ENCODE measurements at places on chromosomes 11 and 22.

- DNase-seq: no peak
These were observed 7.0 kb upstream of the CHADL start for GRCh38 chr22:41247703-41248102.

DNA sequence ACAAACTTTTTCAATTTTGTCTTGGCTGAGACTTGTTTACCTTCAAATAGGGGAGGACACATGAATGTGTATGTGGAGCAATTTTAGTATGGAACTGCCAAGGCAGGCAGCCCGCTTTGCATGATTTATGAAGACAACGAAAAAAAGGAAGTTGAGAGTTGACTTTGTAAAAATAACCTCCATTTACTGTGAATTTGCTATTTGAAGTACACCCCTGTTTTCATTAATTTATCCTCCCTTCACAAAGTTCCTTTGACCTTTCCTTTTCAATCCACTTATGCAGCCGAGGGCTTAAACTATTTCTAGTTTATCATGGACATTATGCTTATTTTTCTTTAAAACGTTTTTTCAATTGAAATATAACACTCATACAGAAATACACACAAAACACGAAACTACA is 369.6 kb upstream of the CADM1 start:
- DNase-seq: no peak

DNA sequence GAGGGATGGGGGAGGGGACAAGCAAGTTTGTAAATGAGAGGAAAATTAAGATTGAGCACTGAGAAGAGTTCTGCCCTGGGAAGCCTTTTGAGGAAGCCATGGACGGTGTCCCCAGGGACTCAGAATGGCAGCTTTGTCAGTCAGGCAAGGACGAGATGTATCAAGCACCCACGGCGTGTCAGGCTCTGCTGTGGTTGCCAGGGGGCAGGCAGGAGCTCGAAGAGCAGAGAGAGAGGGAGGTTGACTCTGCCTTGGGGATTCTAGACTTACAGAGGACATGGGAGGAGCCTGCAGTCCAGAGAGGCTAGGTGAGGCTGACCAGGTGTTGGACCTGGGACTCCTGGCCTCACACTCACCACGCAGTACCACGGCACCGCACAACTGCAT is 29.1 kb upstream of the SYT7 start:
- no peak for DNase-seq

DNA sequence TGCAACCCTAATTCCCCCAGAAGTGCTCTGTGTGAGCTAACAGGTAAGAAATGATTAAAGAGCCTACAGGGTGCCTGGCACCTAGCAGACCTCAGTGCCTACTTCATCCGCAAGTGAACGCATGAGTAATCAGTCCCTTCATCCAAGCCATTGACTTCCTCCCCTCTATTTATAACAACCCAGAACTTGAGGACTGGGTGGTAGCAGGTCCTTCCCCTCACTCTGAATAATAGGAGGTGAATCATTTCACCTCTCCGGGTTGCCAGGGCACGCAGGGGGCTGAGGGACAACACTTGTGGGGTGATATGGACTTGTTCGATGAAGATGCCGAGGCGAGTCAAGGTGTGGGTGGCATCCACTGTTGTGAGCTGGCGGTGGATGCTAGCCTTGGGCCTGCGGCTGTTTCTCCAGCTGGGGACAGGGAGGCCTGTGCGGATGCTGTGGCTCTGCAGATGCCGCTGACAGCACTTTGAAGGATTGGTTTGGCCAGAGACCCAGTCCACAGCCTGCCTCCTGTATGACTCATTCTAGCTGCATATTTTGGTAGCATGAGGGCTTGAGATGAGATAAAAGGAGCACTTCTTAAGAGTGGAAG is 11.7 kb upstream of the SORL1-AS1 start:
- DNase-seq: peak; percentile 92

DNA sequence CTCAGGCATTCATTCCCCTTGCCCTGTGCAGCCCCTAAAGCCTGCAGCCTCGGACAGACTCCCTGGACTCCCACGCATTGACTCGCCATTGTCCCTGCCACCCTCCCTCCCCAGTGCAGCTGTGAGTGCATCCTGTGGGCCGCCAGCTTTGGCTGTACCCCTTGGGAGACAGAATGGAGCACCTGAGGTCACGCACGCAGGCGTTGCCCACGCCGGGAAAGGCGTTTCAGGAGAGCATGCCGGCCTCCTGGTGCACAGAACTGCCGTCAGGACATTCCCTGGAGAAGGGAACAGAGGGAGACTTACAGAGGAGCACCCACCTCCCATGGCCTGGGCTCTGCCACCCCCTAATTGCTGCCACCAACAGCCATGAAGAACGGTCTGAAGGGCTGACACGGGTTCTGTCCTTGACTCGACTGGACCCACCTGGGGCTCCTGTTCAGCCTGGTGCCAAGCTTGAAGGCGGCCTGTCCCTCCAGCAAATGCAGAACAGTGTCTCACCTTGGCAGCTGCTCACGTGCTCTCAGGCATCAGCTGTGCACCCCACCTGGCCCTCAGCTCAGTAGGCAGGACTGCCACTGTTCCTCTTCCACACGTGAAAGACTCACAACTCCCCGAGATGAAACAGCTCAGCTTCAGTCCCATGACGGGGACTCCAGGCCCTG is 503.8 kb downstream of the BRD1 start:
- peak; percentile 41 for DNase-seq

GRCh38 chr11:40867991-40868632 is 591.3 kb downstream of the LRRC4C start:
- no peak for DNase-seq

- DNase-seq: no peak
These were observed 175.2 kb downstream of the NAV2 start for GRCh38 chr11:19887842-19888241.

DNA sequence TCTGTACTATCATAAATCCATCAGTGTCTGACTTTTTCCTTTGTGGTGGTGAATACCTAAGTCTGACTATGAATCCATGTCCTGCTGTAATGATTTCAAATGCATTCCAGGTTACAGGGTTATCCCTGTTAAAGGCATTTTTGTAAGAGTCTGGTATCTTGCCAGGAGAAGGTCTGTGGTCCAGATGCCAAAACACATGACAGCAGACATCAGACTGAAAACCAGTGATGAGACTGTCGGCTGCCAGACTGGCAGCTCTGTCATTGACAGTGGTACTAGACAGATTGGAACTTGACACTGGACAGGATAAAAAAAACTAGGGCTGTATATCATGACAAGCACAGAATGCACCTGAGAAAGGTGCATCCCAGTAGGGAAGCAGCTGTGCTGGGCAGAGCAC is 301.8 kb upstream of the FAT3 start:
- no peak for DNase-seq

DNA sequence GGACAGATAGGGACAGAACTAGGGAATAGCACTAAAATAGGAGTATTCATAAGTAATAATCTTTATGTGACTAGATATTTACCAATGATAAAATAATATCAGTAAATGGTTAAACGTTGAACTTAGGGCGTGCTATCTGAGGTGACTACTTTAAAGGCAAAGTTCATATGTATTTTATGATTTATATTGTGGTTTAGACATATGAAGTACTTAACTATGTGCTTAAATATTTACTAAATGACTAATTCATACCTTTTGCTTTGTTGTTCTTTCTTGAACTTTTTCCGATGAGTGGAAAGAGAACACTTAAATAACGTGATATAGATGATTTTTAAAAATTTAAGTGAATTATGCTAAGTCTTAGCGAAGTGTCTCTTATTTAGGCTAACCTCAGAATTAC is 14.7 kb downstream of the LUZP2 start:
- DNase-seq: no peak

DNA sequence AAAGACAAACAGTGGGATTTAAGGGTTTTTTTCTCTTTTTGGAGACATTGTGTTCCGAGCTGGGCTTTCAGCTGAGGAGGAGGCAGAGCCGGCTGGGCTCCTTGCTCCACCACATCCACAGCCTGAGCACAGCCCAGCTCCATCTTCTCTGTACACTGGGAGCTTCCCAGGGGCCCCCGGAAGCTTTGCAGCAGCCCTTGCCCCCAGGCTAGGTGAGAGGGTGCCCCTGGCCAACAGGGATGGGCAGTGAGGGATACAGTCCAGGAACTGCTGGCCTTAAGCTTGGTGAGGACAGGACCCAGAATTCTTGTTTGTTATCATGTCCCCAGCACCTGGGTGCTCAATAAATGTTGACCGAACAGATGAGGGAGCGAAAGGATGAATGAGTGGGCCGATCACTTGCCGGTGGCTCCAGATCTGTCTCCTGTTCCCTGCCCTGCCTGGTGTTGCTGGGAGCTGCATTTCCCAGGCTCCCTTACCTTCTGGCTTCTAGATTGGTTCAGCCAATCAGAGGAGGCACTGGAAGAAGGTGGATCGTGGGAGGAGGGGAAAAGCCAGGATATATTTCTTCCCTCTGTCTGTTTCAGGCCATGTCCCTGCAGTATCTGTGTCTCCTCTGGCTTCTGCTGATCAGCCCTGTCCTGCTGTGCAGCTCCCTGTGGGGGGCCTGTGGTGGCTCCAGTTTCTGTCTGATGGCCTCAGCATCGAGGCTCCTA is 26.5 kb upstream of the NECTIN1 start:
- no peak for DNase-seq

GRCh38 chr11:66267379-66268243 is 828 bp upstream of the RAB1B start:
- peak; percentile 94 for DNase-seq

GRCh38 chr22:49066619-49067018 is 761.1 kb downstream of the BRD1 start:
- no peak for DNase-seq

- DNase-seq: no peak
These were observed 137.6 kb downstream of the TRPC6 start for GRCh38 chr11:101446238-101446637.

DNA sequence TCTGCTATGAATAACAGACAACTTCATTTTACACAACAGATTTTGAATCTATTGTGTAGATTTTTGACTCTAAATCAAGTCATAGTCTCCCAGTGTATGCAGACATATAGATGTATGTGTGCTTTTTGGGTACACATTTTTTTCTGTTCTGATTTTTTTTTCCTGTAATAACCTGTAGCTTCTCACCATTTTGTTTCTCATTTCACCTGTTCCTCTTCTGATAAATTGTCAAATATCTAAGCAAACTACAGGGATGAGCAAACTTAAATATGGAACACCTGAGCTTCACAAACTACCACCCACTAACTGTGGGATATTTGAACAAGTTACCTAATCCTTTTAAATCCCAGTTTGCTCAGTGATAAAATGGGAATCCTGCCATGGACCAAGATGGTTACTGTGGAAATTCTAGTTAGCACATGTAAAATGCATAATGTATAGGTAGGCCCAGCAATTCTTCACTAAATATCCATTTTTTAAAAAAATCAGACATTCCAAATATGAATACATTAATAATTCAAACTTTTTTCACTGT is 15.7 kb downstream of the LGR4 start:
- DNase-seq: no peak

GRCh38 chr11:113377681-113378412 is 9.7 kb upstream of the ANKK1 start:
- no peak for DNase-seq

- DNase-seq: no peak
These were observed 1132.4 kb downstream of the BRD1 start for GRCh38 chr22:48695251-48695650.

- DNase-seq: no peak
These were observed 38.8 kb downstream of the IRAG1 start for GRCh38 chr11:10654811-10655150.

DNA sequence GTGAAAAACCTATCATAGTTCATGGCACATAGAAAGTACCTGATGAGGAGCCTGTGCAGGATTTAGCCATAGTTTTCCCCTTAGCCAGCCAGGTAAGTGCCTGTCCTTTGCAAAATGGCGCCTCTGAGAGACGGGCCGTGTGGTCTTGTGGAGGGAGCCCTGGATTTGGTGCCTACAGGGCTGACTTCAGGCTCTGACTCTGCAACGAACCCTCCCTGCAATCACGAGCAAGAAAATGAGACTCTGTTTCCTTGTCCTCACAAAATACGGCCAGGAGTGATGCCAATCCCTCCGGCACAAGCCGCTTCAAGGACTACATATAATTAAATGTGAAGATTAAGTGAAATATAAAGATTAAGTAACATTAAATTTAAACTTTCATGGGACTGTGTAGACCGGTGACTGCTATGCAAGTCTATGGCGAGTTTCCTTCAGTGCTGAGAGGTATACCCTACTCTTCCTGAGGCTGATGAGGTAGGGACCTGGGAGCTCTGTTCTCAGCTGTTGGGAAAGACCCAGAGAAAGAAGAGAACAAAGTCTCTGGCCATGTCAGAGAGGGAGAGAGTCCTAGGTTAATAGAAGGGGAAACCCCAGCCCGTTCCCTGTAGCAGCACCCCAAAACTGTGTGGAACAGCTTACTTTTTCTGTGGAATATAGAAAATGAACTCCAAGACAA is 6.1 kb upstream of the CXCR5 start:
- DNase-seq: peak; percentile 58

DNA sequence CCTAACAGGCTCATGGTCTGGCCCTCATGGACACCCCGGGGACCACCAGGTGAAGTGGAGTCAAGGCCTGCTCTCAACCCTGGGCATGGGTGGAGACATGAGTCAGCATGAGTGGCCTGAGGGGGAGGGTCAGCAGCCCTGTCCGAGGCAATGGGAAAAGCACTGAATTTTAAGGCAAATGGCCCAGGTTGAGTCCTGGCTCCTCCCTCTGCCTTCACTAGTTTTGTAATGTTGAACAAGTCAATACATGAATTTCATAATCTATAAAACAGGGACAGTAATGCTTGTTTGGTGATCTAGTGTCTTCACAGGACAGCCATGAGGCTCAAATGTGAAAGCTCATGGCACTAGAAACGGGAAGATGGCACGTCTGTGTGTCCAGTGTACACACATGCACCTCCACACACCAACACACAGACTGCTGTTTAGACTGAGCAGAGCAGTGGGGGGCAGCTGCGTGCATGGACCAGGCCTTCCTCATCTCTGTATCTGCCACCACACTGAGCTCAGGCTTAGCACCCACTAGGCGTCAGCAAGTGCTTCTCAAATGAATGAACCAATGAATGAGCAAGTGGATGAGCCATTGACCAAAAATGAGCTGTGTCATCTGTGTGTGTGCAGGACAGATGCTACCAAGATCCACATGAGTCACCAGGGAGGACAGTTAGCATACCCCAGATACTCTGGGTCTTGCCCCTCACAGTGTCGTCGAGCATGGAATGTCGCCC is 63.4 kb downstream of the NRXN2 start:
- no peak for DNase-seq

GRCh38 chr11:129894278-129895125 is 876 bp downstream of the NFRKB start:
- no peak for DNase-seq

GRCh38 chr11:19349340-19350025 is 108.7 kb upstream of the E2F8 start:
- DNase-seq: no peak
